ENCODE measurements at places on chromosomes 4 and X.

GRCh38 chr4:143514497-143514896 lies 995 bp downstream of the SMARCA5 start:
- DNase-seq, result no peak

DNA sequence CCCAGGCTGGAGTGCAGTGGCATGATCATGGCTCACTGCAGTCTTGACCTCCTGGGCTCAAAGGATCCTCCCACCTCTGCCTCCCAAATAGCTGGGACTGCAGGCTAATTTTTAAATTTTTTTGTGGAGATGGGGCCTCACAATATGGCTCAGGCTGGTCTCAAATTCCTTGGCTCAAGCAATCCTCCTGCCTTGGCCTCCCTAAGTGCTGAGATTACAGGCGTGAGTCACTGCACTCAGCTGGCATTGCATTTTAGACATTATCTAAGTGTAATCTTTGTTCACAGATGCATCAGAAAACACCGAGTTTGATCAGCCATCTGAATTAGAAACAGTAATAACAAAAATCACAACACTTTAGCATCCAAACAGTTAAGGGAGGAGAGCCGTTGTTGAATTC lies 53.4 kb upstream of the CBR4 start:
- DNase-seq, result no peak

GRCh38 chrX:54786967-54787366 lies 11.1 kb downstream of the ITIH6 start:
- no peak for DNase-seq

DNA sequence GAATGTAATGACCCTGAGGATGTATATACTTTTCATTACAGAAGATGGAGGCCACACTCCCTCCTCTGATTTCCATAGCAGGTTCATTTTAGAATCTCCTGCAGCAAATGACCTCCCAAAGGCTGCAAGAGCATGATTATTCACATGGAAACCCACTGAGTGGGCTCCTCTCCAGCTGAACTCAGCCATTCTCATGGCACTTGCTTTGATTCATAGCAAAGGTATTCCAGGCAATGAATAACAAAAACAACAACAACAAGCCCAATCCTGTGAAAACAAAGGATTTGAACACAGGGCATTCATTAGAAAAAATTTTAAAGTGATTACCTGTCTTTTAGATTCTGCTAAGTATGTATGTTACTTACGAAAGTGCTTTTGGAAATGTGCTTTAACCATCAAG lies 894.0 kb upstream of the FRG1 start:
- no peak for DNase-seq

GRCh38 chrX:16138108-16138427 lies 14.7 kb downstream of the GRPR start:
- DNase-seq, result no peak

GRCh38 chrX:118756101-118756500 lies 28.7 kb downstream of the IL13RA1 start:
- no peak for DNase-seq

DNA sequence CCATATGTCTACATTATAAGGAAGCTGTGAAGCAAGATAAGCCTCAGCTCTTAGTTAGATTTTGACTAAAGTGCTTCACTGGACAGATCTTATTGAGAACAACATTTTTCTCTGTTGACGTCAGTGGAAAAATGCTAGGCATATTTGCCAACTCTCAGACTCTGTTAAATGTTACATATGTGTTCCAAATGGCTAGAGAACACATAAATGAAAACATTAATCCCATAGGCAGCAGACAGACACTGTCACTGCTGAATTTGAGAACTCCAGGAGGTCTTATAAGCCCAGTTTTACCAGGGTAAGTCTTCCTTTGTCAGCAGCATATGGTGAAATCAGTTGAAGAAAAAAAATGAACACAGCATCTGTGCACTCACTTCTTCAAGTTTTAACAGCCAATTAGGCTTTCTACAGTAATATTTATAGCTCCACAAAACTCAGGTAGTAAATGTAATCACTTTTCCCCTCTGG lies 186.9 kb downstream of the CAMK2D start:
- DNase-seq, result no peak

DNA sequence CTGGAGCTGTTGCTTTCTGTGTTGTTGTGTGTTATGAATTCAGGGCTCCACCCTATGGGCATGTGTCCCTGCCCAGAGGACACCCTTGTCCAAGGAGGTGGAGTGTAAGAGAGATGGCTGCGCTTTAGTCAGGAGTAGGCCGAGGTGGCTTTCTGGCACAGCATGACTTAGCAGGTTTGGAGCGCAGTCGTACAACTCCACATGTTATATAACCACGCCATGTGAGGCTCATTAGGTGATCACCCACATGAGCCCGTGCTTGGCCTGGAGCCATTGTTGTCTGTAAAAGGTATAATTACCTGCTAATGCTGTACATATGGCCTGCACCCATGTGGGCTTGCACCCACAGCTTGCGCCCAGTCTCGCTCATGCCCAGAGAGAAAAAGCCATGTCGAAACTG lies 15.8 kb upstream of the ANAPC4 start:
- DNase-seq, result no peak

- DNase-seq, result no peak
Measured at GRCh38 chrX:13852001-13852695, 35.3 kb upstream of the GPM6B start.

DNA sequence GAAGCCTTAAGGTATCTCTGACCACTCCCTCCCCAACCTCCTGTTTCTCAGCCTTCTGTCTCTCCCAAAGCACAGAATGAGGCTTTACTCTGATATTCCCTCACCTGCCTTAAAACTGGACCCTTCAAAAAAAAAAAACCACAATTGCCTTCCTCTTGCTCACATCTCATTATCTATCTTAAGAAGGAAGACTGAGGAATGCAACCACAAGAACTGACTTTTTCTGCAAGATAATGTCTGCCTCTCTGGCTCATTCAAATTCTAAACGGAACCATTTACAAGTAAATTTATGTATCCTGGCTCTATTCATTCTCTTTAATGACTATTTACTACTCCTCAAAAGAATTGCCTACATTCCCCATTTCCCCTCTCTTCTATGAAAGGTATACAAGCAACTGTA lies 545.5 kb upstream of the HTR2C start:
- no peak for DNase-seq
